NCI-H187 (cell line): ENCODE measurements at places on chromosomes 2 and 18.
A peak's percentile ranks its signal among the peaks of the same experiment; 100 is the strongest.

DNA sequence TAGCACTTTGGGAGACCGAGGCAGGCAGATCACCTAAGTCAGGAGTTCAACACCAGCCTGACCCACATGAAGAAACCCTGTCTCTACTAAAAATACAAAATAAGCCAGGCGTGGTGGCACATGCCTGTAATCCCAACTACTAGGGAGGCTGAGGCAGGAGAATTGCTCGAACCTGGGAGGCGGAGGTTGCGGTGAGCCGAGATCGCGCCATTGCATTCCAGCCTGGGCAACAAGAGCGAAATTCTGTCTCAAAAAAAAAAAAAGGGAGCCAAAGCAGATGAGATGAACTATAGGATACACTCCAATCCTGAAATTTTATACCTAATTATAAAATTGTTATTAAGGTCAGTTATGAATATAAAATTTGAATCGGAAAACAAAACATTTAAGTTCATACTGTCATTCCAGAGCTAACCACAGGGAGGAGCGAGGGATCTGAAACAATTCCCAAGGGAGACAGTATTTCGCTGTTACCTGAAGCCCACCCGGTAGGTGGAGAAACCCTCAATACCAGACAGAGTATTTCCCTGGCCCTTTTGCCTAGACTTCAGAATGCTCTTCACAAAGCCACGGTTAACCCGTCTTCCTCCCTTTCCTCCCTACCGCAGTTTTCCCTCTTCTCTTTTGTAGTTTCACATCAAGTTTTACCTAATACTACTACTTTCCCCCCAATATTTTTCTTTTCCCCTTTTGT, 1.4 kb downstream of the PPM1G start:
- DNase-seq: no peak

DNA sequence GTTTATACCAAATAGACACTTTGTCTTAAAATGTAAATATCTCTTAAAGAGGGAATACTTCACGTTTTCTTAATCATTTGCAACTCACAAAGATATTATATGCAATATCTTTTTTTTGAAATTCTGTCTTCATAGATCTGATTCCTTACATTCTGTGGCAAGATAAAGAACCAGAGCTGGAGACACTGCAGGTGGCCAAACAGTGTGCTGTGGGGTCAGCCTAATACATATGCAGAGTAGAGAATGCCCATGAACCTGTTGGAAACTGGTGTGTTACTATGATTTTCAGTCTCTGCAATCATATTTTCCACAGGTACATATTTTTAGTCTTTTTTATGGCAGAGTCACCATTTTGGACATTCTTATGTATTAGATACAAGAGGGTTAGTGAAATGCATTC, 229.6 kb upstream of the CHST9 start:
- DNase-seq: no peak

DNA sequence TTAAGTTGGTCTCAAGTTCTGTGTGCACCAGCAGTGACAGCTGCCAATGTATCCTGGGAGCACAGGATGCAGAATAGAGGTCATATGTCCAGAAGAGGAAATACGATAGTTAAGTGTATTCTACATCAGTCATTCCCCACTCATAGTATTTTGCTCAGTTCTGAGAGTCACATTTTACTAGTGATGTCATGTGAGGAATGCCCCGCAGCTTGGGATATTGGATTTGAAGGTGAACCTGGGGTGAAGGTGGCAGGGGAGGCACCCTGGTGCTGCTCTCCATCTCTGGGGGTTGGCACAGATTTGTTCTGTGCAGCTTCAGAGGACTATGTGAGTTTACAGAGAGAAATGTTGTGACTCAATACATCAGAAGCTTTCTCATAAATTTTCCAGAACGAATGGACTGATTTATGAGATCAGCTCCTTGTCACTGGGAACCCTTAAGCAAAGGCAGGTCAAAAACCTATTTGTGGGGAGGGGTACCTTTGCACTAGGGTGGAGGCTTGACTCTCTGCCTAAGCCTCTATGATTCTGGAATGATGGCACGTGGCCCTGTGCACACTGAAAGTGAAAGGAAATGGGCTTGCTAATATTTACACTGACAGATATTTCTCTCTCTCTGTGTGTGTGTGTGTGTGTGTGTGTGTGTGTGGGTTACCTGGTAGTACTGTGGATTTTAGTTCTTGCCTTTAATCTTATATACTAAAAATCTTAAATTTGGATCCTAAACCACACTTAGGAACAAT, 95.9 kb downstream of the NEB start:
- DNase-seq: no peak

DNA sequence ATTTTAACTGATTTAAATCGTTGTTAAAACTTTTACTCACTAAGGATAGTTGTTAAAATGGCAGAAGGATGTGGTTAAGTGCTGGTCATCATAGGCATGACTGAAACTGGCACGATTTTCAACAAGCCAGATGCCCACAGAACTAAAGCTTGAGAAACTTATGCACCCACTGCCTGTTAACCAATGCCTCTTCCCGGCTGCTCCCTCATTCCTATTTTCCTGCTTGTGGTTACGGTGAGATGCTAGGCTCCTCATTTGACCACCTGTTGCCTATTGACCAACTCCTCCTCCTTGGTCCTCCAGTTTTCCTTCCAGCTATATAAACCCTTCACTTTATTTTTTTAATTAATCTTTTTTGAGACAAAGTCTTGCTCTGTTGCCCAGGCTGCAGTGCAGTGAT, 238.7 kb downstream of the TFCP2L1 start:
- no peak for DNase-seq

DNA sequence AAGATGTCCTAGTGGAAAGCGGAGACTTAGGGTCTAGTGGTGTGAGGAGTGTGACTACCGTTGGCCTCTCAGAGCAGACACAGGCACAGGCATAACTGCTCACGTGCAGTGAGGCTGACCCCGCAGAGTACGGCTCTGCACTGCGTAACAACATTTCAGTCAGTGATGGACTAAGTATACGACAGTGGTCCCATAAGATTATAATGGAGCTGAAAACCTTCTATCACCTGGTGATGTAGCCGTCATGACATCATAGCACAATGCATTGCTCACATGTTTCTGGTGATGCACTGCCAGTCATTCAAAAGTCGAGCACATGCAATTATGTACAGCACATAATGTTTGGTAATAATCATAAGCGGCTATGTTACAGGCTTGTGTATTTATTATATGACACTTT, 179.6 kb downstream of the VAPA start:
- DNase-seq: no peak

DNA sequence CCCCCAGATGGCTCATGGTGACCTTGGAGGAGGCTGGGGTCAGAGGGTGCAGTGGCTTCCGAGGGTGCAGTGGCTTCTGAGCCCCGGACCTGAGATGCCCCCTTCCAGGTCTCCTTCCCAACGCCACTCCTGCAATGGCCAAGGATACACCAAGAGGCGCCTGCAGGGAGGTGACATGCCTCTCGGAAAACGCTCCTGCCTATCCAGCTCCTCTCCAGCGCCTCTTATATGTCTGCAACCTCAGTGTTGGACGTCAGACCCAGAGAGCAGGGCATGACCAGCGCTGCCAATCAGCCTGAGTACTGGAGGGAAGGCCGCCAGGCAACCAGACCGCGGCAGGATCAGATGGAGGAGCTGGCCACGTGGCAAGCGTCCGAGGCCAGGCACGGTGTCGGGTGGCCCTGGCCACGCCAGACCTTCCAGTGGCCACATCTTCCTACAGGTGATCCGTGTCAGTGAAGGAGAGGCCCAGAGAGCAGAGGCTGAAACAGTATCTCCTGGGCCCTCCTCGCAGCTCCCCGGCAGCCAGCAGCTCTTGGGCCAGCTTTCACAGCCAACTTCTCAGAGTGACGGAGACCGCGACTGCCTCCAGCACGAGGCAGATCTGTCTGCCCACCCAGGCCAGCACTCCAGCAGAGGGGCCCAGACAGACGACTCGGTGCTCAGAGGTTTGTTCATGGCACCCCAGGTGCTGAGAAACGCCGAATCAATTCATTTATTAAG, 199.5 kb upstream of the SALL3 start:
- DNase-seq: no peak

DNA sequence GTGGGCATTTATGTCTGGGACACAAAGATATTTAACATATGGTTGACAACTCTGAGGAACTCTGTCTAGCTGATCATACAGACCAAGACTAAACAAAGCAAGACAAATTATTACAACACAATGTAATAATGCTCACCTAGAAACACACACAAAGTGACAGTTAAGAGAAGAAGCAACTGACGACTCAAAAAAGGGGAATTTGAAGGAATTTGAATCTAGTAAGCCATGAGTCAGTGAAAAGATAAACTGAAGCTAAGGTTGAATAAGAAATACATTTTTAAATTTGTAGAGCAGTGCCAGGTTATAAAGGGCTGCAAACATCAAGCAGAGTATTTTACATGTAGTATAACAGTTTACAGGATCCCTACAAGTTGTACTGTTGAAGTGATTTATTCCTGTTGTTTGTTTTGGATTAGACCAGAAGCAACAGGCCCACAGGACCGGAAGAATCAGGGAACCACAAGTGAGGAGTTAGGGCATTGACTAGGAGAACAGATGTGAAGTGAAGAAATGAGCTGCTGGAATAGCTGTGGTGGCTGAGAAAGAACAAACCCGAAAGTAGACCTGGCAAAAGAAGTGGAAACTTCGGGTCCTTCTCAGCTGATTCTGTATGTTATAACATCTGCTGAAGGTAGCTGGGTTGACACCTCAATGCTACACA, 35.6 kb downstream of the IFIH1 start:
- DNase-seq: no peak

DNA sequence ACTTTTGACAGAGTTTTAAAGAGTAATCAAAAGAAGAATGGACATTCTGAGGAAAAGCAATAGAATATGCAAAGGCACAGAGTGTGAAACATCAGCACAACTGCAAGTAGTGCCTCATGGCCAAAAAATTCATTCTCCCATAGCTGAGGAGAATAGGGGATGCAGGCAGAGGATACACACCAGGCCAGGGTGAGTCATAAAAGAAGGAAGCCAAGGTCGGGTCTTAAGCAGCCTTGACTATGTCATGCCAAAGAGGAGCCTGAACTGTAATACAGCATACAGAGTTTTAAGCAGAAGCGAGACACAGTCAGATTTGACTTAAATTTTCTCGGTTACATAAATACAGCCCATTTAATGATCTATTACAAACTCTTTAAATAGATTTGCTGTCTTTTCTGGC, 165.0 kb downstream of the LNPK start:
- DNase-seq: no peak

- no peak for DNase-seq
Measured at GRCh38 chr2:105934467-105934866, 189.8 kb downstream of the NCK2 start.

DNA sequence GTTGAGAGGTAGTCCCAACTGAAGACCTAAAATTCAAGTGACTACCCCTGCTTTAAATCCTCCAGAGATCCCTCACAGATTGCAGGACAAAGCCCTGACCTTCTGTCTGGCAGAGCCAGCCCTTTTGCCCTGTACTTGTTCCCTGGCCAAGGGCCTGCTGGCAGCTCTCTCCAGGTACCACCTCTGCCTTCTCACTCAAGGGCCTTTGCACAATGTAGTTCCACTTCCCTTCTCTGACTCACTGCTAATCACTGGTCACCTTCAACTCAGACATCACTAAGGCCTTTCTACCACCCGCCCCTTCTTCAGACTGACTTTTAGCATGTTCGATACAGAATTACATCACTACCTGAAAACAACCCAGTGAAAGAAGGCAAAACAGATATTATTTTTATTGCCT, 411.0 kb downstream of the TMEM182 start:
- no peak for DNase-seq

DNA sequence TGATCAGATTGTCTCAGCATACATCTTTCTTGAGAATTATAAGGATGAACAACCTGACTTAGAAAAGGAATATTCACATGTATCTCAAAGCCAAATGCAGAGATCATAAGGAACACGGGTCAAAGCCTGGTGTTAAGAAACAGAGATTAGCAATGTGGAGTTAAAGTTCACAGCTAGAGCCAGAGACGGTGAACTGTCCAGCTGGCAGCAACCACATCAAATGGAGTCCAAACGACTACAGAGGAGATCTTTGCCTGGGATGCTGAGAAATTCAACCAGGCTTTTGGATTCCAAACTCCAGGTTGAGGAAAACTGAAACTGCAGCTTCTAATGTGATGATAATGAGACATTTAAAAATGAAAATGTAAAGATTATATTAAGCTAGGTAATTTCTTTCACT, 939.9 kb upstream of the NXPH2 start:
- DNase-seq: no peak

- DNase-seq: peak; percentile 9
Measured at GRCh38 chr2:230908595-230909191, 16.3 kb downstream of the GPR55 start.

- no peak for DNase-seq
Measured at GRCh38 chr2:112152476-112153178, 14.4 kb downstream of the FBLN7 start.

DNA sequence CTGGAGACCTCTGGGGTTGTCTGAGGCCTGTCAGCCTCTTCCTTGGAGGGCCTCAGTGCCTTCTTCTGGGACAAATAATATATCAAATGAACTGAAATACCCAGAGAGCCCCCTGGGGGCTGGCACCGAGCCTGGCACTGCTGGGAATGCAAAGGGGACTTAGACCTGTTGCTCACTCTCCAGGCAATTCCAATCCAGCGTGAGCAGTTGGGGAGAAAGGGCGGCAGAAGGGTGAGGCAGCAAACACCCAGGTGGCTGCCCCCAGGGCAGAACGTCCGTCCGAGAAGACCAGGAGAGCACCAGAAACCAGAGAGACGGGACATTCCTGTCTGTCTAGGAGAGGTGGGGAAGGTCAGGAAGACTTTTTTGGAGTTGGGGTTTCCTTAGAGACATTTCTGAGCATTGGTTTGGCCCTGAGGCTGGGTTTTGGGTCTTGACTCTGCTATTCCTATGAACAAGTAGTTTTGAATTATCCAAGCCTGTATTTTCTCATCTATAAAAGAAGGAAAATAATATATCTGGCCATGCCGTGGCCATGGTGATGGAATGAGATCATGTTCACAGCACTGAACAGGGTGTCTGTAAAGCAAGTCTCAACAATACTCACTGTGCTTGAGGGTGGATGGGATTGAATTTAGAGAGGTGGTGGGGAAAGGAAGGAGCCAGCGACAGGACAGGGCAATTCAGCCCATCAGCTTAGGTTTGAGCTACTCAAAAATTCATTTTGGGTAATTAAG, 44.3 kb upstream of the ZBTB7C start:
- no peak for DNase-seq

GRCh38 chr2:71600555-71600954, 147.2 kb downstream of the DYSF start:
- no peak for DNase-seq

- no peak for DNase-seq
Measured at GRCh38 chr18:68769461-68769860, 28.4 kb upstream of the CCDC102B start.

DNA sequence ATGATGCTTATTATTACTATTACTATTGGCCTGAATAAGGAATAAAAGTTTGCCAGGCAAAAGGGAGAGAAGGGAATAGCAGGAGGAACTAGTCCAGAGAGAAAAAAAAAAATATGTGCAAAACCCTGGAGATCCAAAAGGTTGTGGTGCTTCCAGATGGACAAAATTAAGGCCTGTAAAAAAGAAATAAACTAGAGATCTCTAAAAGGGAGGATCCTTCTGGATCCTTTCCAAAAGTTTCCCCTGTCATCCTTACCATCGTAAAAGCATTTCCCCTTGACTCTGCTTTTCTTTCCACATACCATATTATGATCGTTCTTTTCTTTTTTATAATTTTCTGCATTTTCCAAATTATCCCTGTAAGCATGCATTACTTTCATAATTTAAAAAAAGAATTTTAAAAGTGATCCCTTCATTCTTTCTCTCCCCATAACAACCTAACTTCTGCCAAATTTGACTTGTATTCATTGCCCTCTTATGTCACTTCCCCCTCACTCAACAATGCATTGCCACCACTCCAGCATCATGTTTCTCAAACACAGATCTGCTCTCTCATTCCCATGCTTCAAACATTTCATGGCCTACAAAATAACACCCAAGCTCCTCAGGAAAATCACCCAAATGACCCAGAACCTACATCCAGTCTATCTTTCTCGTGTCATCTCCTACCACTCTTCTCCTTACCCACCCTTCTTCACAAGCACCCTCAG, 40.3 kb downstream of the RBMS1 start:
- no peak for DNase-seq
